ENCODE measurements at places on chromosomes 7 and 10.

DNA sequence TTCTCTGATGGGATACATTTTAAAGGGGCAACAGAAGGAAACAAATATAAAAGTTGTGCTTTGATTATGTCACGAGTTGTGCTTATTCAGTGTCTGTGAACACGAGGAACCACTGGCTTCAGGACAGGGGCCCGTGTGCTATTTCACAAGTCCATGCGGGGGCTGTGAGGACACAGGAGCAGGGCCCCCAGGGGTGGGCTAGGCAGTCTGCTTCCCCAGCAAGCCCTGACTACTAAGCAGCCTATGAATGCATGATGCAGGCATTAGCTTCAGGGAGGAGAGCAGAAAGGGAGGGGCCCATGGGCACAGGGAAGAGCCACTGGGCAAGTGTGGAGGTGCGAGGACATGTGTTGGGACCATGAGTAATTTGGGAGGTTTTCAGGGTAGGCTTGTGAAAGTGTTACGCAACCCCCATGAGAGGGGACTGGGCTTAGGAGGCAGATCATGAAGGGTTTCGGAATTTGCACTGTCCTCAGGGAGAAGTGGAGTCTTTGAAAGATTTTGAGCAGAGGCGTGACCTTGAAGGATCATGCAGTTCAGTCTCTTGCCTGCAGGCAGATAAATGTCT is 424.9 kb downstream of the CALN1 start:
- DNase-seq, result no peak

GRCh38 chr7:18565337-18565736 is 69.8 kb downstream of the HDAC9 start:
- no peak for DNase-seq

DNA sequence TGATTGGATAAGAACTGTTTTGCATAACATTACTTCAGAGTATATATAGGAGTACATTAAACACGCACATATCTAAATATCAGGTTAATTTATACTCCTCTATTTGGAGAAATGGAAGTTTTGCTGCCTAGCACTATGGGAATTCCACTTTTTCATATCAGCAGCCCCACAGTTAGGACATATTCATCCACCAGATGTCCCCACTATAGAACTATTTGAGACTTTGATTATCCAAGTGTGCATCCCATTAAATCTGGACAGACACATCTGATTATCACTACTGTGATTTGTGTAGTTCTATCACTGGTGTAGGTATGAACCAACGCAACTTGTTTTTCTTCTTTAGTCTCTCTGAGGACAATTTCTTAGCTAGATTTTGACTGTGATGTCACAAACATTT is 345.7 kb downstream of the THSD7A start:
- DNase-seq, result no peak

GRCh38 chr10:4663162-4663992 is 162.6 kb upstream of the AKR1E2 start:
- DNase-seq, result peak; percentile 45

- DNase-seq, result no peak
Measured at GRCh38 chr10:35912615-35913569, 270.8 kb upstream of the FZD8 start.

DNA sequence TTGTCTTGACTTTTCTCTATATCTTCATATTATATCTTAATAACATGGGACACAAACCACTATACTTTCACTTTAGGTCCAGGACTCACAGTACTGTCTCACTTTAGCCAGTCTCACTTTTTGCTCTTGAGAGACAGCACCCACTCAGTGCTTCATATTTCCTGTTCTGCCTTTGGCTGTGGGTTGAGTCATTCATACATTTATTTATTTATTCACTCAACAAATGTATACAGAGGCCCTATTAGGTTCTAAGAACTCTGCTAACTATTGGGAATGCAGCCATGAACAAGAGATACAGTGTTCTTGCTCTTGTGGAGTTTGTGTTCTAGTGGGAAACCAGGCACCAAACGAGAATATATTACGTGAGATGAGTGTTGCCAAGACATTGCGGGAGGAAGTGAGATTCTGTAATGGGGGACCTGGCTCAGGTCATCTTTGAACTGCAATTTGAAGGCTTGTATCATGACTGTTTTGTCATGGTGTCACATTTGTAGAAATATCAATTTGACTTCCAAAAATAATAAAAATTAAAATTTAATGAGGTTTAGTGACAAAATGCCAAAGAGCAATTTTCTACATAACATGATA is 190.1 kb downstream of the SDHAF3 start:
- no peak for DNase-seq

- no peak for DNase-seq
Measured at GRCh38 chr7:23967949-23968599, 258.1 kb downstream of the STK31 start.

DNA sequence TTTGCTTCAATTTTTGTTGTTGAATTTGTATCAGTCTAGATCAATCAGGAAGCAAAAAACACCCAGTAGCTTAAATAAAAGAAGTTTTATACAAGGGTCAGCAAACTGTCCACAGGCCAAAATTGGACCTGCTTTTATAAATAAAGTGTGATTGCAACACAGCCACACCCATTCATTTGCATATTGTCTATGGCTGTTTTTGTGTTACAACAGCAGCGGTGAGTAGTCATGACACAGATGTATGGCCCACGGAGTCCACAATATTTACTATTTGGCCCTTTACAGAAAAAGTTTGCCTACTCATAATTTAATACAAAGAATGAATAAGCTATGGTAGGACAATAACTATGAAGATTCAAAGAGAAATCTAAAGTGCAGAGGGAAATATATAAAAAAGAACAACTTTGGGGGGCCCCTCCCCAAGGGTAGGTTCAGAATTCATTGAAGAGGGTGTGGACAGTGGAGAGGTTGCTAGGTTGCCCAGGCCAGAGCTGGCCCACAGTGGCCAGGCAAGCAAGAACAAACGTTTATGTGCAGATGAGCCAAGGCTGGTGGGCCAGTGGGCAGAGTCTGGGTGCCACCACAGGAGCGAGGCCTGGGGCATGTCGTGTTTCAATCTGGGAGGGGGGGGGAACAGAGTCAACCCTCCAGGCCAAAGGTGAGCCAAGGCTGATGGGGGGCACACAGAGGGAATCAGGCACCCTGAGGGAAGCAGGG is 47.0 kb upstream of the AMPH start:
- no peak for DNase-seq

DNA sequence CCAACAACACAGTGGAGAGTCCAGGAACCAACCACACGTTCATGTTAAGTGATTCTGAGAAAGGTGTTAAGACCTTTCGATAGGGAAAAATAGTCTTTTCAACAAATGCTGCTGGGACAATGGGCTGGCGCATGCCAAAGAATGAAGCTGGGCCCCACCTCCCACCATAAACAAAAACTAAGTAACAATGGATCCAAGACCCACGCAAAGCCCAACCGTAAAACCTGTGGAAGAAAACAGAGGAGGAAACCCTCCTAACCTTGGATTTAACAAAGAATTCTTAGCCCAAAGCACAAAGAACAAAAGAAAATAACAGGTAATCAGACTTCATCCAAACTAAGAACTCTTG is 272.8 kb downstream of the ELFN1 start:
- DNase-seq, result no peak

DNA sequence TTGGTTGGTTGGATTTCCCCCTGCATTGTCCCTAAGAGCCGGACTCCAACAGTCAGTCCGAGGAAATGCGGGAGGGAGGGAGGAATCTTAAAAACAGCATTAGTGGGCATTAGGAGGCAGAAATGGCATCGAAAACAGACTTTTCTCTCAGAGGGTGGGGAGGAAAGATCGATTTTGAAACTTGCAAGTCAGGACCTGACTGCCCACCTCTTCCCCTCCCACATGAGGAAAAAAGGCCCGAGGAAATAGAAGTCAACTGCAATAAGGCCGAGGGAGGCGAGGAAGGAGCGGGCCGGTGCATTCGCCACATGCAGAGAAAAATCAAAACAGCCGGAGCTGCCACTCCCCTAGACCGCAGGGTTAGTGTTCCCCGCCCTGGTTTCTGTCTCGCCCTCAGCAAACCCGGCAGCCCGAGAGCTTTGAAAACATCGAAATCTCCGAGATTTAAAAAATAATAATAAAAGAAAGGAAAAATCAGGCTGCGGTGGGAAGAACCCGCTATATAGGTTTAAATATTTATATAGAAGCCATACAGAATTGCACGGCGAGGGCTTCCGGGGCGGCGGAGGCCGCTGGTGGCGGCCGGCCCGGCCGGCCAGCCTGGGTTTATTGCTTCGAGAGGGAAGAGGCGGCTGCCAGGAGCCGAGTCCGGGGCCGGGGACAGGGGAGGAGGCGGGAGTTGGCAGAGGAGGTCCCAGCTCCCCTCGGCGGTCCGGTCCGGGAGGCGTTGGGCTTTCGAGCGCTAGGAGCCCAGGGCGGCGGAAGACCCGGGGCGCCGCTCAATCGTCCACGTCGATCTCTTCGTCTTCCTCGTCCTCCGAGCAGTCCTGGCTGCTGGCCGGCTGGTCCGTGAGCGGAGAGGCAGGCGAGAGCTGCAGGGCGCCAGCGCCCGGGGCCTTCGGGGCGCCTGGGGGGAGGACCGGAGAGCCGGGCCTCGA is 2.5 kb downstream of the LBX1 start:
- DNase-seq, result no peak

GRCh38 chr7:106101726-106102125 is 10.4 kb downstream of the SYPL1 start:
- no peak for DNase-seq

DNA sequence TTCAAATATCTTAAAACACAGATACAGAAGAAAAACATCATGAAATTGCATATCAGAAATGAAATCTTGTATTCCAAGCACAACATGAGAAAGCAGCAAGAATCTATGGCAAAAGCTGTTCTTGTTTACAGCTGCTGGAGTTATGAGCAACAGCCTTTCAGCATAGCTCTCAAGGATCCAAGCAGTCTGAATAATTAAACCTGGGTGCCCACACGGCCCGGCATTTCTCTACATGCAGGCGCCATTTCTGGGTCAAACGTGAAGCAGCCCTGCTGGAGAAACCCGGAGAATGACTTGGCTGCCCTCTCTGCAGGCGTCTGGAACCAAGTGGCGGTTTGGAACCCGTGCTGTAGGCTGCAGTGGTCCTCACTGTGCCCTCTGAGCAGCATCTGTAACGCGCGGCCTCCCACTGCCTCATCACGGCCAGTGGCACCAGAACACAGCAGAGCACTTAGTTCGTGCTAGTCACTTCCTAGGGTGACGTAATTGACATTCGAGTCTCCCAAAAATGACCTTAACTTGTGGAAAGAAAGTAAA is 213.0 kb downstream of the TCERG1L start:
- no peak for DNase-seq

DNA sequence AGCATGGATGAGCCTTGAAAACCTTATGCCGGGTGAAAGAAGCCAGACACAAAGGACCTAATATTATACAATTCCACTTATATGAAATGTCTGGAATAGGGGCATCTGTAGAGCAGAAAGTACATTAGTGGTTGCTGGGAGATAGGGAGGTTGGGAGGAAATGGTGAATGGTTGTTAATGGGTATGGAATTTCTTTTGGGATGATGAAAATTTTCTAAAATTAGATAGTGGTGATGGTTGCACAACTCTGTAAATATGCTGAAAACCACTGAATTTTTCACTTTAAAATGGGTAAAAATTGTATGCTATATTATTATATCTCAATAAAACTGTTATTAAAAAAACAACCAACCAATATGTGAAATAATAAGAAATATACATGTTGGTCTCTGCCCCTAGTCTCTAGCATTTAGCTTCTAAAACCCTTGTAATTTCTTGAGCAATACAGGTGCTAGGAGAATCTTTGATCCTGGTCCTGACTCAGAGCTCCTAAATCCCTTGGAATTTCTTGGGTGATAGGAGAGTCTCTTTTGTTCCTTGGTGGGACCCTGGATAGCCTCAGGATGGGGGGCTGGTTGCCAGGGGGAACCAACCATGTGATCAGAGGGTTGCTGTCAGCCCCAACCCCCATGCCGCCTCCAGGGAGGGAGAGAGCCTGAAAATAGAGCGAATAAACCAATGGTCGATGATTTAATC is 64.0 kb downstream of the TACR2 start:
- no peak for DNase-seq

DNA sequence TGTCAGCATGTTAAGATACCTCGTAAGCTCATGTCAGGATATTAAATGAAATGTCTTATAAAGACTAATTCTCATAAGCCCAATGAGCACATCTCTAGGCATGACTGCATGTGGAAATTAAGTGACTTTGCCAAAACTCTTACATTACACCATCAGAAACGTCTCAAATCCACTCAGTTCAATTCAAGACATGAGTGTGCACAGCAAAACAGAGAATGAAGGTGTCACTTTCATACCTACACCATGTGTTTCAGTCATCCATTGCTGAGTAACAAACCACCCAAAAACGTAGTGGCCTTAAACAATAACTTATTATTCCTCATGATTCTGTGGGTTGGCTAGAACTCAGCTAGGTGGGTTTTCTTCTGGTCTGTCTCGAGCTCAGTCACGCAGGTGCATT is 99.8 kb downstream of the ATE1 start:
- no peak for DNase-seq

- no peak for DNase-seq
Measured at GRCh38 chr10:13717936-13718772, 131.4 kb downstream of the PRPF18 start.

DNA sequence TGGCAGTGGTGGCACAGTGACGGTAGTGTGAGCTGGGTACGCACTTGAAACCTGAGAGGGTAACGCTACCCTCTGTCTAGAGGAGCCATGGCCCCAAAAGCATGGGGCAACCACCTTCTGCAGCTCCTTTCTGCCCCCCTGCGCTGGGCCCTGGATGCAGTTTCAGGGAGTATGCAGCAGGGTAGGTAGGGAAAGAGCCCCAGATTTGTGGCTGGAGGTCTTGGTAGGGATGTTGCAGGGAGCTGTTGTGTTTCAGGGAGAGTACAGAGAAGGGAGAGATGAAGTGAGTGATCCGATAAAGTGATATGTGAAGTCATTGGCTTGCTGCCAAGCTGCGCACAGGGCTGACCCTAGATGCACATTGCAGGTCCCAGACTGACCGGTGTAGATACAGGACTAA is 2.7 kb upstream of the PGAM2 start:
- DNase-seq, result no peak

DNA sequence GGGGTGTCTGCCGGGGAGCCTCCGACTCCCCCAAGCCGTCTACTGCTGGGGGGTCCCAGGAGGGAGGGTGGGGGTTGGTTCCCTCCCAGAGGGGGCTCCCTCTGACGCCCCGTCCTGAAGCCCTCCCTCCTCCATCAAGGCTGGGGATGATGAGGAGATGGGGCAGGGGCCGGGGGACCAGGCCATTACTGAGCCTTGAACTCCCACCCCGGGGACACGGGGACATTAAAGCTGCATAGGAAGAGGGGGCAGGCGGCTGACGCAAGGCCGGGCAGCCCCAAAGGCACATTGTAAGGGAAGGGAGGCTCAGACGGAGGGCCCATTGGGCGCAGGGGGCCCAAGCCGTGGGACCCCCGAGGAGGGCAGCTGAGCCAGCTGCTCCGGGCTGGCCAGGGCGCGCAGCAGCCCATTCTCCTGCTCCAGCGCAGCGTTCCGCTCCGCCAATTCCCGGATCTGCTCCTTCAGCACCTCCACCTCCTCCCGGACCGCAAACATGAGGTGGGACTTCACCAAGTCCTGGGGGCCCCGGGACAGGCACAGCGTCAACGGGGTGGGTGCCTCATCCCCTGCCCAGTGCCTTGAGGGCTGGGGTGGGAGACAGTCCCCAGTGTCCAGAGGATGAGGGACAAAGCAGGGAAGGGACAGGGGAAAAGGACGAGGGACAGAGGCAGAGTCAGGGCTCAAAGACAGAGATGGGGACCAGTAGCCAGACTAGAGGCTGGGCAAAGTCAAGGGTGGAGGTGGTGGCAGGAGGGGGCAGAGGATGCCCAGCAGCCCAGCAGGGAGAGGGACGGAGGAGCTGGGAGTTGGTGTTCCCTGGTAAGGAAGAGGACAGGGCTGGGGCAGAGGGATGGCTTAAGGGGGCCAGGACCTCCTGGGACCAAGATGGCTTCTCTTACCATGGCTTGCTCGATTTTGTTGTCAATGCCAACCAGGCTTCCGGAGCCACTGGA is 2.9 kb upstream of the SPACDR start:
- no peak for DNase-seq

GRCh38 chr7:7221599-7222038 is 39.3 kb downstream of the C1GALT1 start:
- no peak for DNase-seq

Data from SHP77 treated with DMSO at 0.1 percent for 48 hours (cell line).